Activated gamma-delta T cell treated with Interleukin-2 at 50 U/mL for 16 hours (primary cell): ENCODE measurements at places on chromosomes 16 and 17.
A peak's percentile ranks its signal among the peaks of the same experiment; 100 is the strongest.

DNA sequence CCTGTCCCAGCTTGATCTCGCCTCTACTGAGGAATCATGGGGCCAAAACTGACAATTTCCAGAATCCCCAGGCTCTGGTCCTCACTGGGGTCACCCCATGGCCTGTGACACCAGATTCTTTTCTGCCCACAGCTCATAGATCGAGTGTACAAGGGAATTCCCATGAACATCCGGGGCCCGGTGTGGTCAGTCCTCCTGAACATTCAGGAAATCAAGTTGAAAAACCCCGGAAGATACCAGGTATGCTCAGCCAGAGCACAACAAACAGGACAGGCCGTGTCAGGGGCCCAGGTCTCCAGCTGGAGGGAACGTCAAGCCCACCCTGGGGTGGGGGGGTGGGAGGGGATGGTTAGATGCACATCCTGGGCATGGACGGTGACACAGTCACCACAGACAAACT is 17.5 kb downstream of the USP6 start:
- no peak for DNase-seq

DNA sequence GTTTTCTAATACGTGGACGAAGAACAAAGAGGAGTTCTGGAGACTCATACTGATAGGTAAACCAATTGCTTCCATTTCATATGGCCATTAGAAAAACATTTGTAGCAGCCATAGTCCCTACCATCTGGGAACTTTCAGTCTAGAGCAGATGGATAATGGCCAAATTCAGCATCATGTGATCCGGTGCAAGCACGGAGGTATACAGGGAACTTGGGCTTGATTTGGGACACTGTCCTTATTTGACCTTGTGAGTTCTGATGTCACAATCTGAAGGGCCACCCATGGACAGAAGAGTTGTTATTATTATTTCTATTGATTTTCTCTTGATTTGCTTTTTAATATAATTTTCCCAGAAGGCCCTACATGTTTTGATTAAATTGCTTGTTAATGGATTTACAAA is 154.6 kb upstream of the ZNF267 start:
- no peak for DNase-seq

GRCh38 chr17:5003214-5003867 is 5.6 kb downstream of the KIF1C start:
- no peak for DNase-seq

DNA sequence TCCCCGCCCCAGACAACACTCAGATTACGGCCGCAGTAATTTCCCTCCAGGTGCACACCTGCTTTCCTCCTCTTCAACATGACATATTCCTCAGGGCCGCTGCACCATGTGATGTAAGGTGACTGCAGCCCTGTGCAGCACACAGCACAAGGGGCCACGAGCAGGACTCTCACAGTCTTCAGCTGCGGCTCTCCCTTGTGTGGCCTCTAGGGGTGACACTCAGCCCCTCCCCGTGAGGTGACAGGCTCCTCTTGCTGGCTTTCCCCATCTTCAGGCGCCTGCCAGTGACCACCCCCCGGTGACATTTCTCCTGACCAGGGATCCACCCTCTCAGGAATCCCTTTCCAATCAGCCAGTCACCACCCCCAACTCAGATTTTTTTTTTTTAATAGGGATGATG is 31.3 kb upstream of the ABCC3 start:
- no peak for DNase-seq

GRCh38 chr17:79803421-79803996 is 6.6 kb upstream of the CBX8 start:
- no peak for DNase-seq

GRCh38 chr17:72392056-72393010 is 271.5 kb downstream of the SOX9 start:
- DNase-seq, result no peak

GRCh38 chr16:72995151-72995881 is 52.6 kb downstream of the ZFHX3 start:
- DNase-seq, result no peak

DNA sequence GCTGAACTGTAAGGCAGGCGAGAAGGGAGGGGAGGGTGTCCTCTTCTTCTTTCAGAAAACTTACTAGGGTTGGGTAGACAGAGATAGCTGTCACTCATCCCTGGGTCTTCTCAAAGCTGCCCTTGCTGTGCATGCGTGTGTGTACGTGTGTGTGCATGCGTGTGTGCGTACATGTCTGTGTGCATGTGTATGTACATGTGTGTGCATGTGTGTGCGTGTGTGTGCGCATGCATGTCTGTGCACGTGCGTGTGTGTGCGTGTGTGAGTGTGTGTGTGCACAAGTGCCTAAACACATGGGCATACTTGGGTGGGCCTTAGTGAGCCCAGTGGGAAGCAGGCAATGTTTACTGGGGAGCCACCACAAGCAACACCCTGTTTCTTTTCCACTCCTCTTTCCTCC is 154.8 kb upstream of the TNRC6C start:
- DNase-seq, result no peak

GRCh38 chr17:50686494-50687199 is 21.1 kb downstream of the ANKRD40 start:
- no peak for DNase-seq

DNA sequence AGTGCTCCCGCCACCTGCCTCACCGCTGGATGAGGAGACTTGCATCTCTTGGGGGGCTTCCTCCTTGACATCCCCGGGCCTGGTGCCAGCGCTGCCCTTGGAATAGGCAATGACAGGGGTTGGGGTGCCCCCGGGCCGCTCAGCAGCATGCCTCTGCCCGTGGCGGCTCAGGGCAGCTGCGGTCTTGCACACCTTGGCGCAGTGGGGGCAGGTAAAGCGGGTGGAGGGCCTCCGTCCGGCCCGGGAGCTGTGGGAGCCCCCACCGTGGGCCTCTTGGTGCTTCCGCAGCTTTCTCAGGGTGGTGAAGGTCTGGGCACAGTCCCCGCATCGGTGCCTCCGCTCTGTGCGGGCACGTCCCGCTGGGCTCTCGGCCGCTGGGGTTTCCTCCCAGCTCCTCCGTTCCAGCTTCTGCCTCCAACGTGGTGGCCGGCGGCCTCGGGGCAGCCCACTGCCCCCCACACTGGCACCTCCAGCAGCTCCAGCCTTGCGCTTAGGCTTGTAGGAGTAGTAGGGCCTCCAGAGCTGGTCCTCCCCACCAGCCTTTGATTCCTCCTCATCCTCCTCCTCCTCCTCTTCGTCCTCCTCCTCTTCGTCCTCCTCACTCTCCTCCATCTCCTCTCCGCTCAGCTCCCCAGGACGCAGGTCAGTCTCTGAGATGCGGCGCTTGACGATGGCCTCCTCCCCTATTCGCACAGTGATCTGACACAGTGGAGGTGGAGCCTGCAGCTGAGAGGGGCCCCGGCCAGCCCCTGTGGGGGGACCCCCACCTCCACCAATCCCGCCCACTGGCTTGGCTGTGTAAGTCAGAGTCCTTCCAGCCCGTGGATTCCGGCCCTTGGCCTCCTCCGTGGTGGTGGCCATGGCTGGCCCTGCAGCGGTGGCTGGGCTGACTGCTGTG is 16.7 kb downstream of the ZBTB4 start:
- DNase-seq, result no peak

GRCh38 chr16:19118938-19119431 is 5.2 kb downstream of the ITPRIPL2 start:
- no peak for DNase-seq

GRCh38 chr16:19746561-19746960 is 28.5 kb downstream of the IQCK start:
- DNase-seq, result no peak

GRCh38 chr16:3698941-3699340 is 18.4 kb downstream of the TRAP1 start:
- no peak for DNase-seq

- DNase-seq, result no peak
These were observed 3.3 kb upstream of the CES1 start for GRCh38 chr16:55836158-55836611.

GRCh38 chr16:19851476-19851875 is 33.2 kb downstream of the GPRC5B start:
- no peak for DNase-seq

- DNase-seq, result peak; percentile 12
These were observed 935 bp downstream of the USP32 start for GRCh38 chr17:60390925-60391470.

- DNase-seq, result no peak
These were observed 41.0 kb downstream of the USP22 start for GRCh38 chr17:21001813-21002221.

DNA sequence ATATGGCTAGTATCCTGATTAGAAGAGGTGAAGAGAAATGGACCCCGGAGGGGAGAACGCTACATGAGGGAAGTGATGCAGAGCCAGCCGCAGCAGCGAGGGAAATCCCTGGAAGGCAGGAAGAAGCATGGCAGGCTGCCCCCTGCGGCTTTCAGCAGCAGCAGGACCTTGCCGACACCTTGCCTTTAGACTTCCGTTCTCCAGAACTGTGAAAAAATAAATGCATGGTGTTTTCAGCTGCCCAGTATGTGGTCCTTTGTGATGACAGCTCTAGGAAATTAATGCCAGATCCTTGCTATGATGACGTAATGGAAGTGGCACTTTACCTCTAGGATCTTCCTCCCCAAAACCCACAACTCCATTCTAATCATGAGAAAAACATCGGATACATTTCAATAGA is 9.7 kb upstream of the ZFP1 start:
- no peak for DNase-seq

DNA sequence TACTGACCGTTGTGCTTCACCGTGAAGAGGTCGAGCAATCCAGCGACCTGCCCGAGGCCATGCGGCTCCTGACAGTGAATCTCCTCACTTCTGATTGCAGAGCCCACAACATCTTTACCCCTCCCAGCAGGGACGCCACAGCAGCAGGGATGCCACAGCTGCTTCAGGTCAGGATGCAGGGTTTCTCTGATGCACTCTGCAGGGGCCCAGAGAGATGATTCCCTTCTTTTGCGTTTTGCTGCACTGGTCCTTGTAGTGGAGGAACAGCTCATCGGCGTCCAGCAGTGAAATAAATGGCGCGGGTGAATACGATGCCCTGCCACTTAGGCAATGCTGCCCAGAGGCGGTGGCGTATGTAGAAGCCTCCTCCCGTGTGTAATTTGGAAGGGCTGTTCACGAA is 5.6 kb downstream of the KIAA0513 start:
- DNase-seq, result no peak

- DNase-seq, result no peak
These were observed 333.1 kb downstream of the BCAS3 start for GRCh38 chr17:61010661-61011170.

DNA sequence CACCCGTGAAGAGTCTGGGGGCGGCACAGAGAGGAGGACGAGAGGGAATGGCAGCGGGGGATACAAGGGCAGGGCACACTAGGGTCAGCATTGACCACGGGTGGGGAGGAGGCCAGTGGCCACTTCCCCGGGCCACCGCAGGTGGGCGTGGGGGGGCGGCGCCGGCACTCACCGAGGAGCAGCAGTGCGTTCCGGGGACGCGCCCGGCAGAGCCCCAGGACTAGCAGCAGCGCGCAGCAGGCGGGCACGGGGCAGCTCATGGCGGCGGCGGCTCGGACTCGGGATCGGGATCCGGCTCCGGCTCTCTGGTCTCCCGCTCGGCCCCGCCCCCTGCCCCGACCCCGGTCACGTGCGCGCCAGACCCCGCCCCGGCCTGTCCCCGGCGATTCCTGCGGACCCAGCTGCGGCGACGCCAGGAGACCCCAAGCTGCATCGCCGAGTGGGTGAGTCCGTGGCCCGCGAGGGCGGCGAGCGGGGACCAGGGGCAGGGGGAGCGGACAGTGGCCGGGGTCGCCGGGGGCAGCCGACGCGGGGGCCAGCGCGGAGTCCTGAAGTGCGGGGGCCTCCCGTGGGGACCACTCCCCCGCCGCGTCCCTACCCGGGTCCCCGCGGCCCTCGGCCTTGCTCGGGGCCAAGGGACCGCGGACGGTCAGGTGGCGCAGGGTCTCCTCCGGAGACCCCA is at the start of the genes SGSH and SLC26A11:
Gene SGSH (minus strand): TSS at position 280 of the 682 bp plus-strand sequence. CDS start 20 bp downstream, at position 260.
Gene SLC26A11 (plus strand): TSS at position 374 of the 682 bp plus-strand sequence. CDS start 1,134 bp downstream, outside the sequence.
- peak; percentile 46 for DNase-seq
